NCI-H526 treated with DMSO at 0.1 percent for 48 hours (cell line): ENCODE measurements at places on chromosomes 13 and 19.

DNA sequence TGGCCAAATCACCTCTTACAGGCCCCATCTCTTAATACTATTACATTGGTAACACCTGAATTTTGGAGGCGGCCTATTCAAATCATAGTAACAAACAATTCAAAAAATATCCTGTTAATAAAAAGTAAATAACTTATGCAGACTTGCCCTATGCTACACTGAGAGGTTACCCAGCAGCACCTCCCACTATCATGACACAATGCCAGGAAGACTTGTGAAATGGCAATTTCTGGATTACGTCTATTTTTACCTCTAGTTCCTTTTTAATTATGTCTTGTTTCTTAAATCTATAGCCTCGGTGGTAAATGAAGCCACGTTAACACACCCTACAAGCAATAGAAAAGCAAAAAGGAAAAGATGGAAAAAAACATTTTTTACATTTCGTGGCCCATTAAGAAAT lies 6.2 kb upstream of the DZIP1 start:
- no peak for DNase-seq

DNA sequence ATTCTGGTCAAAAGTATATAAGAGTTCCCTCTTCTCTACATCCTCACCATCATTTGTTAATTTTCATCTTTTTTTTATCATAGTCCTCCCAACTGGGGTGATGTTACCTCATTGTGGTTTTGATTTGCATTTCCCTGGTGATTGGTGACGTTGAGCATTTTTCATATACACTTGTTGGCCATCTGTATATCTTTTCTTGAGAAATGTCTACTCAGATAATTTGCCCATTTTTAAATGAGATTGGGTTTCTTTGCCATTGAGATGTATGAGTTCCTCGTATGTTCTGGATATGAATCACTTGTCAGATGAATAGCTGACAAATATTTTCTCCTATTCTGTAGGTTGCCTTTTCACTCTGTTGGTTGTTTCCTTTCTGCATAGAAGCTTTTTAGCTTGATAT lies 2.4 kb downstream of the CD33 start:
- no peak for DNase-seq

GRCh38 chr13:75633285-75633684 lies 2.8 kb upstream of the LMO7 start:
- DNase-seq = no peak

- no peak for DNase-seq
These were observed 1.5 kb upstream of the C5AR2 start for GRCh38 chr19:47330466-47330869.

DNA sequence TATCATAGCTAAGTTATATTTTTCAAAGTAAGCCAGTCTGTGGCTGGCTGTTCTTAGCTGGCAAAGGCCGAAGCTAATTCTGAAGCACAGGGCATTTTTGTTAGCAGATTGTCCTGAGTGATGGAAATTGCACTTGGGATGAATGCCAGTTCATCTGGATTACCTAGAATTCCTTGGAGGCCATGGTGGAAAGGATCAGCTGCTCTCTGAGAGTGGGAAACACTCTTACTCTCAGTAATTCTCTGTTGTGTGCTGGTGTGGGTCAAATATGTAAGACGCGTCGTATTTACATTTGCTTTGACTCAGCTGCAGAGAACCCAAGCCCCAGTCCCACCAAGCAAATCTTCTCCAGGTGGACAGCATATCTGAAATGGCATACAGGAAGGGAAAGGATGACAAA lies 60.7 kb upstream of the C1QTNF9B start:
- no peak for DNase-seq

GRCh38 chr13:114222461-114222968 lies 12.2 kb upstream of the CDC16 start:
- no peak for DNase-seq

DNA sequence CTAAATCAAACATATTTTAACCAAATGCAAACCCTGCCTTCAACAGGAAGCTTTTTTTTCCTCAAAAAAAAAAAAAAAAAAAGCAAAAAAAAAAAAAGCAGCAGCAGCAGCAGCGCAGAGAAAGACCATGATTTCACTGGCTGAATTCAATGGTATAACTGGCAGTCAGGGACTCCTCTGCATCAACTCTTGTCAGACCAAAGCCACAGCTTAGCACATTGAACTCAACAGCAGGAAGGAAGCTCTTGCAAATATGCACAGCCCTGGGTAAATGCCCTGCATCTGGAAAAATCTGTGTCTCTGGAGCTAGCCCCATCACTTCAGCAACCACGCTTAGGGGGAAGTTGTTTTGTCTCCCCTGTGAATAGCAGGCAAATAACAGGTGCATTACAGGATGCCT lies 17.6 kb upstream of the DHRS12 start:
- DNase-seq = no peak

DNA sequence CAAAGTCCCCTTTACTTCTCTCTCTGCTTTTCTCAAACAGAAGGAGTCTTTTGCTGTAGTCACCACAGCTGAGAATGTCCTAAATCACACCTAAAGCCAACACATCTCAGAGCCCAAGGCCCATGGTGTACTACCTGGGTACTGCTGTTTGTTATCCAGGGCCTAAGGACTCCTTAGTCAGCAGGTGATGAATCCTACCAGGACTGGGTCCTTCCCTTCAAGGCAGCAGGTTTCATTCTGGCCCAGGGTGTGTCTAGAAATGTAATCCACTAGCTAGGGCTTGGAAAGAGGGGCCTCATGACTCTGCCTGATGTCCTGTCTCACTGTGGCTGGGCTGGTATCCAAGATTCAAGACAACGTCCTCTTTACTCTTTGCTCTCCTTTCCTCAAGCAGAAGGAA lies 36.2 kb upstream of the ENOX1 start:
- DNase-seq = no peak

GRCh38 chr13:97866346-97866745 lies 87.1 kb upstream of the IPO5 start:
- DNase-seq = no peak

GRCh38 chr19:34711890-34712289 lies 22.2 kb upstream of the ZNF181 start:
- DNase-seq = peak; percentile 95

GRCh38 chr13:112732679-112733078 lies 42.8 kb downstream of the ATP11A start:
- DNase-seq = no peak

GRCh38 chr13:103030776-103031175 lies 35.4 kb downstream of the SLC10A2 start:
- DNase-seq = no peak

DNA sequence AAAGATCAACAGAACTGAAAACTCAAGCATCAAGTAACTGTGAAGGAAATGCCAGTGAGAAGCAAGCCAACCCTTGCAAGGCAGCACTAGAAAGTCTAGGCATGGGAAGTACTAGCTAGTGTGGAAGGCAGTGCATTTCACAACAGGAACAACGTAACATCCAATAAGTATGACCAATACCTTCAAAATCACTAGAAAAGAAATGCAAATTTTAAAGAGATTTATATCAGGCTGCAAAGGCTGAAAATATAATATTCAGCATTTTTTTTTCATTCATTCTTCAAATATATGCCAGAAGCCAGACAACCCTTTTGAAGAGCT lies 121.9 kb downstream of the DLEU7 start:
- no peak for DNase-seq

DNA sequence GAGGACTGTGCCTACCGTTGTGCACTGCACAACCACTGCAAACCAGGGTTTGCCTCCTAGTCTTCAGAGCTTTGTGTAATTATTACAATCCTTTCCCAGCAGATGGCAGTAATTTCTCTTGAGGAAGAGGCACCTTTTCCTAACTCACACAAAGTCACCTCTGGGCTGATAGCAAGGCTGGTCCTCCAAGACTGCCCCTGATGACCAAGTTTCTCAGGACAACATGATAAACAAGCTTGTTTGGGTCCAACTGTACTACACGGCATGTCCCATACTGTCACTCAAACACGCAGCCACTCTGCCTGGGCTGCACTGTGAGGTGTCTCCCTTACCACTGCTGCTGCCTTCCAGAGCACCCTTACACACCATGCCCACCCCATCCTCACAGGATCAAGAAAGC lies 39.3 kb downstream of the RFXAP start:
- DNase-seq = peak; percentile 80

GRCh38 chr13:29959603-29960002 lies 109.2 kb upstream of the UBL3 start:
- DNase-seq = no peak

DNA sequence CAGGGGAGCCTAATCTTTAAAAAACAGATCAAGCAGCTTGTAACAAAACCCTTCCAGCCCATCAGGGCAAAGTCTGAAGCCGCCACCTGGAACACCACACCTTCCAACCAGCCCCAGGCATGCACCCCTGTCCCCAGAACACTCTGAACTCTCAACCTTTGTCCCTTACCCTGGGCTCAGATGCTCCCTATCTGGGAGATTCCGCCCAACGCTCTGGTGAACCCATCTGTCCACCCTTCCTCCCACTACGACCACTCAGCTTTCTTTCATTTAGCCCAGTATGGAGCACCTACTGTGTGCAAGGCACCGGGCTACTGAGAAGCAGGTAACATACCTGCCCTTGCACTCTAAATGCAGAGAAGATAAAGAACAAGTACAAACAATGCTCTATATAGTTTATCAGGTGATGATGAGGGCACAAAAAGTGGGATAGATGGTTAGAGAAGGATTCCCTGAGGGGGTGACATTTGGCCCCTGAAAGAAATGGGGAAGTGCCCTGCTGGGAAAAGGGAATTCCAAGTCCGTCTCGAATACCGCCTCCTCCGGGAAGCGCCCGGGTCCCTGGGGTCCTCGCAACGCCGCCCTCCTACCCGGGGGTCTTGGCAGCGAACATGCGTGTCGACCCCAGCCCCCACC lies 629 bp downstream of the PEPD start:
- DNase-seq = no peak

DNA sequence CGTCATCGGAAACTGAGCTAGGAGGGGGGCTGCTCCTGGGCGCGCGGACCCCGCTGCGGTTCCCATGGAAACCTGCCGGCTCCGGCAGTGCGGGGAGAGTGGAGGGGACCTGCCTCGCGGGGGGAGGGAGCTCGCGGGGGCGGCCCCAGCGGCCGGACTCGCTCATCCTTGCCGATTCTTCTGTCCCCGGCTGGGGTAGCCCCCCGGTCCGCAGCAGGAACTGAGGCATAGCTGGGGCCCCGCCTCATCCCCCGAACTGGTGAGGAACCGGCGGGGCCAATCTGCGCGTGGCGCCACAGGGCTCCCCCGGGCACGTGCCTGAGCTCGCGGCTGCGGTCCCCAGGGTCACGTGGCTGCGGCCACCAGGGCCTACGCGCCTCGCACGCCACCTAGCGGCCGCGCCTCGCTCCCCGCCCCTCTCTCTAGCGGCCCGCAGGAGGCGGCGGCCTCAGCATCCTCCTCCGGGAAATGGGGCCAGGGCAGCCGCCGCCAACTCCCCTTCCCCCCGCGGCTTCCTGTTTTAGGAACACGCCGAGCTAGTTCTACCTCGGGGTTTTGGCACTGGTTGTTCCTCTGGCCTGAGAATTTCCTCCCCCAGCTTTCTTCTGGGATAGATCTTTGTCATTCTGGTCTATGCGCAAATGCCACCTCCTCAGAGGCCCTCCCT lies 1.7 kb upstream of the ELAVL3 start:
- peak; percentile 25 for DNase-seq
